NB4 (cell line): ENCODE measurements at places on chromosomes 16 and 17.

DNA sequence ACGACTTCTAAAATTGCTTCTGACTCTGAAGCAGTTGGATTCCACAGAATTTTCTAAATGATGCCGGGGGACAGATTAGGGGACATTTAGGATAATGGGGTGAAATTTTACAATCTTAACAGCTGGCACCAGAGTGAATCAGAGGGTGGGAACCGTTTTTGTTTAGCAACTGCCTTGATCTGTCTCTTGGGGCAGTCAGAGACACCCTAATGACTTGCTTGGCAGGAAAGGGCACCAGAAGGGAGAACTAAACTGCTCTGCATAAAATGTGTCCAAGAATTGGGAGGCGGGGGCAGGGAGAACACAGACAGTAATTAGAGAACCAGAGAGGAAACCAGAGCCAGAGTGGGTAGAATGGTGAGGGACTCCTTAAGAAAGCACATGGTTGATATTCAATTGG lies 6.1 kb upstream of the ABCC12 start:
- DNase-seq: peak; percentile 25

GRCh38 chr17:71941920-71942319 lies 178.9 kb upstream of the SOX9 start:
- no peak for DNase-seq

DNA sequence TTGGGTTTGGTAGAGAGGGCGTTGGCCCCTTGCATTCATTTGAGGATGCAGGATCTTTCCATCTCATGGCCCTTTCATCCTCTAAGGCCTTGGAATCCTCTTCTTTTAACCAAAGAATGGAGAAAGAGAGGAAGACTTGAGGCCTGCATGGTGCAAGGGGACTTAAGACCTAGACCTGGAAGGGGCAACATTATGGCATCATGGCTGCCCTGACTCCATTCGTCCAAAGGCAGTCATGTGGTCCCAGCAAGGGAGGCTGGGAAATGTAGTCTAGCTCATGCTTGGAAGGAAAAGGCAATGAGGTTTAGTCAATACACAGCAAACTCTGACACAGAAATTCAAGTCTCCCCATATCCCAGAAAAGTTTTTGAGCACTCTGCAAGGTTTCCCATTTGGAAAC lies 30.7 kb upstream of the CDRT4 start:
- peak; percentile 43 for DNase-seq

DNA sequence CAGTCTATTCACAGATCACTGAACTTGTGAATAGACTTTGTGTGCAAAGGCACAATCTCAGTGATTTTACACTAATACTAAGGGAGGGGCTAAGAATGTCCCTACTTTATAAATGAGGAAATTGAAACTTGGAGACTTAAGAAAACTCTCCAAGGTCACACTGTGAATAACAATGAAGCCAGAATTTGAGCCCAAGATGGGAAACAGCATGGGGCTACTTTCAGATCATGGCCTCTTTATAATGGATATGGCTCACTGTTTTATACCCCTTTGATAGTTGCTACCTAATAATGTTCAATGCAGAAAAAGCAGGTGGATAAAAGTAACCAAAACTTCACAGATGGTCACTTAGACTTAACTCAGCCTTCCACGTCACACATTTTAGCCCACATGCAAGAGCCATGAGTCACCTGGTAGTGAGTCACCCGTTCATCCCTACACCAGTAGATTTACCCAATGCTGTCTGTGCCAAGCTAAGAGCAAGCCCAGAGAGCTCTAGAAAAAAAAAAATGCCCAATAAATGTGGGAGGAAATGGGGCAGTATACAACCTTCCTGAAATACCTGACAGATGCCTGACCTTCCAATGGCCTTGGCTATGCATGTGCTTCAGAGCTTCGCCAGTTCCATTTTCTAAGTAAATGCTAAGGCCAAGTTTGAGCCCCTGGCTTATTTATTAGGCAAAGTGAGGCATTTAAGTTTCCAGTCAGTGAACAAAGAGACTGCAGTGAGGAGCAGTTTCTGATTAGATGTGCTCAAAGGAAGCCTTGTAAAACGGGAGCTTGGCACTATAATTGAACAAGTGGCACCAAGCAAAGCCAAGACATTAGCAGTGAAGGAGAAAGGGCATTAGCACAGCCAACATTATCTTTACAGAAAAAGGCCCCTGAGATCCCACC lies 219.7 kb downstream of the TMEM114 start:
- DNase-seq: peak; percentile 22

DNA sequence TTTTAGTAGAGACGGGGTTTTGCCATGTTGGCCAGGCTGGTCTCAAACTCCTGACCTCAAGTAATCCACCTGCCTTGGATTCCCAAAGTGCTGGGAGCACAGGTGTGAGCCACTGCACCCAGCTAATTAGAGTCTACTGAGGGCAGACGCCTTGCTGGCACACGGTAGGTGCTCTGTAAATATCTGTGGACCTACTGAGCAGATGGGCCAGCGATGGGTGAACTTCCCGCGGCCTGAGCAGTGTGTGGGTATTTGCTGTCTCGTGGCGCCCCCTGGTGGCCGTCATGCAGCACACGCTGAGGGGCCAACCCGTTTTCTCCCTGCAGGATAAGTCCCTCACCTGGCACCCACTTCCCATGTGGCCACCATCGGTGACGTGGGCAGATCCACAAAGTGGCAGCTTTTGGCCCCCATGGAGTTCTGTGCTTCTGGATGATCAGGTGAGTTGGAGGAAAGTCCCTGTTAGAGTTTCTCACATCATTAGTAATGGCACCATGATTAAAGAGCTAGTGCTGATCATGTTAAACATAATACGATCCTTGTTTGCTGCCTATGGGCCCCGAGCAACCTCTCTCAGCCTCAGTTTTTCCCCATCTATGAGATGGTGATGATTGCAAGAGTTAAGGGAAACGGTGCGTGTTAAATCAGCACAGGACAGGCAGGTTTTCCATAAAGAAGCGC lies 40.7 kb downstream of the ZDHHC7 start:
- DNase-seq: peak; percentile 85

GRCh38 chr16:75593825-75594820 lies 27.9 kb downstream of the GABARAPL2 start:
- peak; percentile 28 for DNase-seq

- no peak for DNase-seq
Observed at GRCh38 chr17:20096430-20096829, 87.3 kb downstream of the SPECC1 start.

DNA sequence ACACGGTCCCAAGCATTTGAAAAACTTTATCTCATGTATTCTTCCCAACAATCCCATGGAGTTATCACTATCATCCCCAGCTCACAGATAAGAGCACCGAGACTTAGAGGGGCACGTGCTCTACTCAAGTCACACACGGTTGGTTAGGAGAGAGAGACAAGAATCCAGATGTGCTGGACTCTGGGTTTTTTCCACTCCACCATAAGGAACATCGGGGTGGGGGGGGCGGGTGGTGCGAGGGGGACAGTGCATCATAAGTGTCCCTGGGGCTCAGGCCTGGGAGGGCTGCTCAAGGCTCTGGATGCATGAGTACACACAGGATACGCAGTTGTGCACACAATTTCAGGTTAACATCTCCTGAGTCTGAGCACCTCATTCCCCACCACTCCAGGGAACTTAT lies 7.4 kb downstream of the CDC42EP4 start:
- DNase-seq: no peak

GRCh38 chr17:10648381-10648780 lies 8.7 kb downstream of the MYH3 start:
- DNase-seq: no peak

DNA sequence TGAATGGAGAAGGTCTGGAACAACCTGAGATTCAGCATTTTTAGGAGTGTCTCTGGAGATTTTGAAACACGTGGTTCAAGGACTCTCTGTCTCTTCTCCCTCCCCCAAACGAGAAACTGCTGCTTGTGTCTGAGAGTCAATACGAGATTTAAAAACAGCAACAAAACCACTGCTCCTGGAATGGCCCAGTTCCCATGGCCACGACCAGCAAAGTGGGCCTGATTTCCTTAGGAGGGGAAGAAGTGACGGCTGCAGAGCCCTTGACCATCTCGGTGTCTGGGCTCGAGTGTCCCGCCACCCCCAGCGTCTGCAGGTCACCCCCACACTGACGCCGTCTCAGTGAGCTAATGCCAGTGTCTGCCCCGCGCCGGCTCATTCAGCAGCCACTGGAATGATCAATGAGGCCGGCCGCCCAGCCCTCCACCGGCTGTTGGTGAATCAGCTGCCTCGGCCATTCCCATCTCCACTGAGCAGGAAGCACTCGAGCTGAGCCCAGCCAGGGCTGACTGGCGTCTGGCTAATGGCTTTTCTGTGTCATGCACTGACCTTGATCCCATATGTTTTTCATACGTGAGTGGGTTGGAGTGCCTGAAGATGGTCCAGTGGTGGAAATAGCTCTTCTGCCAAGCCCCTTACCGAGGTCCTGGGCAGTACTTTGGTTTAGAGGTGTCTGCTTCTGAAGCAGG lies 151.8 kb downstream of the PITPNC1 start:
- DNase-seq: no peak

- DNase-seq: peak; percentile 53
Observed at GRCh38 chr17:12545877-12546513, 119.7 kb upstream of the MYOCD start.

- peak; percentile 93 for DNase-seq
Observed at GRCh38 chr17:41987642-41988041, 21.0 kb downstream of the CNP start.

GRCh38 chr17:53570731-53571130 lies 252.0 kb upstream of the KIF2B start:
- no peak for DNase-seq

DNA sequence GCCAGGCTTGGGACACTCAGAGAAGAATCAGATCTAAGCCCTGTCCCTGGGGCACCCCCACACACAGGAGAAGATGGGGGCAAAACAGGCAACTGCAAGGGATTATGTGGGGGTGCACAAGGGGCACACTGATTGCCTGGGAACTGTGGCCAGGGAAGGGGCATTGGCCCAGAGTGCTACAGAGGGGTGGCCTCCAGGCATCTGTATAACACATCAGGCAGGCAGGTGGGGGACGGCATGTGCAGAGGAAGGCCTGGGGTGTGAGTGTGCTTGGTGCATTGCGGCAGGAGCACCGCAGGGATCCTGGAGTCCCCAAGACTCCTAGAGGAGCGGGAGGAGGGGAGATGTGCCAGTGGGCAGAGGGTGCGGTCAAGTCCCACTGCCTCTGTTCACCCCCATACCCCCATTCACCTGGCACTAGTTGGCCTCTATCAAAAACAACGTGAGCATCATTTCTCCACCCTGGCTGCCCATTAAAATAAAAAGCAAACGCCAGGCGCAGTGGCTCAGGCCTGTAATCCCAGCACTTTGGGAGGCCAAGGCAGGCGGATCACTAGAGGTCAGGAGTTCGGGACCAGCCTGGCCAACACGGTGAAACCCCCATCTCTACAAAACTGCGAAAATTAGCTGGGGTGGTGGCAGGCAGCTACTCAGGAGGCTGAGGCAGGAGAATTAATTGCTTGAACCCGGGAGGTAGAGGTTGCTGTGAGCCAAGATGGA lies 41.5 kb downstream of the C16orf82 start:
- no peak for DNase-seq

DNA sequence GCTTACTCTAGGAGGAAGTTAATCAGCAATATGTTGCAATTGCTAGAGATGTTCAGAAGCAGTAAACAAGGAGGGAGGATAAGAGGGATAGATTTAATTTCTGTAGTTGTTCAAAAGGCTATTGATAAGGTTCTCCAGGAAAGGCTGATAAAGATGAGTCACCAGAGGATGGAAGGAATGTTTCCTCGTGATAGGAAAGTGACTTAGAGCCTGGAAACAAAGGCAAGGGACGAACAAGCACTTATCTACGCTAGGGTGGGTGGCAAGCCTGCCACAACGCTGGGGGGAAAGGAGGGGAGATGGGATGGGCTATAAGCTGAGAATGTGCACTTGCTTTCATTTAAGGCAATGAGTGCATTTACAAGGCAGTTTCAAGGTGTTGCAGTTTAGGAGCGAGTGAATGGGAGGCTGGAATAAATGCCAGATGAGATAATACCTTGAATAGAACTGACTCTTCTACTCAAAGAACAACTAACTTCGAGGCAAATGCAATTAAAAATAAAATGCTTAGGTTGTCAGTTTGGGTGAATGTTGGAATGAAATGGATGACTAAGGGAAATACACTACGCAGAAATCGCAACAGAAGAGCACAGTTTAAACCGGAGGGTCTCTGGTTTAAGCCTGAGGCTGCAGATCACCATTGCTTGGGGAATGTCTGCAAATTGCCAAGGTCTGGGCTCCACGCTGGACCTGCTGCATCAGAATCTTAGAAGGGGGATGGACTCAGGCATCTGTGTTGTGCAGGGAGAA lies 76.0 kb upstream of the RBBP6 start:
- no peak for DNase-seq

DNA sequence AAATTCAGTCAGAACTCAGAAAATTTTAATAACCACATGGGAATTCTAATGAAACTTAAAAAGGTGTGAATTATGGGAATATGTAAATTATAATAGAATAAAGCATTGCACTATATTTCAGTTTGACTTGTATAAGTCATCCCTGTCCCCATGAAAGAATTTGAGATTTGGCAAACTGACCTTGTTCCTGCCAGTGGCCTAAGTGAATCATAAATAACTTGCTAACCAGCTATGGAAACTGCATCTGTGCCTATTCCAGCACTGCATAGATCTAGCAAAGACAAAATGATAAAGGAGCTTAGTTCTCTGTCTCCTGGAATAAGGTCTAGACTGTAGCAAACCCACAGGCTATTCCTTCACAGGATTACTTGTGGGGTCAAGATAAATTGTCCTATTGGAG lies 106.8 kb upstream of the NOG start:
- no peak for DNase-seq

GRCh38 chr16:53636978-53637377 lies 66.7 kb downstream of the RPGRIP1L start:
- DNase-seq: no peak

GRCh38 chr17:73157521-73157890 lies 7.3 kb upstream of the SSTR2 start:
- no peak for DNase-seq

GRCh38 chr16:16124438-16124837 lies 98.9 kb downstream of the ABCC6 start:
- no peak for DNase-seq

- no peak for DNase-seq
Observed at GRCh38 chr17:72346306-72346705, 225.5 kb downstream of the SOX9 start.

GRCh38 chr17:27563532-27563931 lies 67.5 kb upstream of the LGALS9 start:
- DNase-seq: no peak

DNA sequence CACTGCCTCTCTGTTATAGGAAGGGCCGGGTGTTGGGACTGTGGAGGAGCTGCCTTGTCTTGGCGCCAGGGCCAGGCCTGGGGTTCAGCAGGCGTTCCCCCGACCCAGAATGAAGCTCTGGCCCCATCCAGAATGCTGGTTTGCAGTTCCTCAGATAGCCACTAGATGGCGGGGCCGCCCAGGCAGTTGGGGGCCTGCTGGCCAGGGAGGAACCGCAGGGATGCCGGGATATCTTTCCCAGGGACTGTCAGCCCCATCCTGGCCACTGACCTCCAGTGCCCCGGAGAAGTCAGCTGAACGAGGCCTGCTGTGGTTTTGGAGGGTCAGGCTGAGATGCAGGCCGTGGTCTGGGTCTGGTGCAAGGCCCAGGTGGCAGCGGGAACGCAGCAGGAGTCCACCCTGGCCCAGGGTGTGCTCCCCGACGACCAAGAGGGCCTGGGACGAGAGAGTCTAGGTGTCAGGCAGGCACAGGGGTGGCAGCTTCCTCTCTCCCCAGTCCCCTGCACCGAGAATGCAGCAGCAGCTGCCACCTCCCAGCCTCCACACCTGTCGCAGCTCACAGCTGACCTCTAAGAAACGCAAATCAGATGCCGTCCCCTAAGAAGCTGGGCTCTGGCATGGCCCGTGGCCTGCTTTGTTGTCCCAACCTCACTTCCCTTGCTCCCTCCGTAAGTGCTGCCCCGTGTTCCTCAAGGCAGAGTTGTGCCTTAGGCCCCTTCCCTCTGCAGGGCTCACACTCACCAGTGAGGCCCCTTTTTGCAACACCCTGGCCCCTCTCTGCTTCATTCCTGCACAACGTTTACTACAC lies 51.2 kb downstream of the RMI2 start:
- DNase-seq: peak; percentile 58
